ENCODE measurements at places on chromosomes 11 and 22.

DNA sequence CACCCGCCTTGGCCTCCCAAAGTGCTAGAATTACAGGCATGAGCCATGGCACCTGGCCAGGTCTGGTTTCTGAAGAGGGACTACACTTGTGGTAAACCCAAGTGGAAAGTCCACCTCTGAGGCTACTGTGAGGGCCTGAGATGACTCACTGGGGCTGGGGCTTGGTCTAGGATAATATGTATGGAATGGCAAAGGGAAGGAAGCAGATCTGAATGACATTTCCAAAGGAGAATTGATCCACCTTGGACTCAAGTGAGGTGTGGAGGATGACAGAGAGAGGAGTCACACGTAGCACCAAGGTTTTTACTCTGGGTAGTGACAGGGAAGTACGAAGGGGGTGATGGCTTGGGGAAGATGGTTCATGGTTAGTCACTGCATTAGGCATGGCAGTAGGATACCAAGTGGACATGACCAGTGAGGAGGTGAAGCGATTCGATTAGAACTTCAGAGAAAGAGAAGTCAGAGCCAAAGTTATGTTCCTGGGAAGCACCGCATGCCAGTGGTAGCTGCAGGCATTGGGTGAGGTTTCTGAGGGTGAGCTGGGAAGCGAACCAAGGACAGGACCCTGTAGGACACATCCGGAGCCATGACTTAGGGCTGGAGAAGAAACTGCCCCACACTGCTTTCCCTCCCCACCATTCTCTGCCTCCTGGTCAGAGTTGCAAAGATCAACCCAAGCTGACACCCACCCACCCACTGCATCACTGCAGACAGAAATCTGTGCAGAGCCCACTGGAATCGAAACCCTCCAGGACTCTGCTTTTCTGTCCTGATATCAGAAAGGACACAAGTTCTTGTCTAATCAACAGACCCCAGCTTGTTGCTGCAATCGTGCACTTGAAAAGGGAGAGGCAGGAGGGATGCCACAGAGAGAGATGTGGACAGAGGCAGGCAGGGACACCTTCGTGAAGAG lies 13.0 kb upstream of the BCL9L start:
- no peak for DNase-seq

DNA sequence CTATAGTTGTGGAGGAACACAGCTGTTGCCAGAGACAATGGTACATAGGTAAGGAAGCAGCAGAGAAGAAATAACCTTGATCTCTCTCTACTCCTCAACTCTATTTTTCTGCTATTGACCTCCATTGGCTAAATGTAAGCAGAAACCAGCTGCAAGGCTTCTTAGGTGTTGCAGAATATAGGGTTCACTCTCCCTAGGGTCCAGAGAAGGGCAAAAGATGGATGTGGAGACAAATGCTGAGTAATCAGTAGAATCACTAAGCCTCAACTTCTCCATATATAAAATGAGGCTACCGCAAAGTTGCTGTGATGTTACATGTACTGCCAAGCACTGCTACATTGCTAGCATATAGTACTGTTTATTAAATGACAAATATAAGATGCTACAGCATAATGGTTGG lies 120.6 kb downstream of the PDE3B start:
- DNase-seq: no peak

GRCh38 chr11:94630221-94630620 lies 63.1 kb downstream of the PIWIL4 start:
- no peak for DNase-seq

- DNase-seq: no peak
Measured at GRCh38 chr22:19402642-19403191, 28.8 kb downstream of the HIRA start.

GRCh38 chr11:123159183-123159857 lies 35.7 kb downstream of the CLMP start:
- no peak for DNase-seq

DNA sequence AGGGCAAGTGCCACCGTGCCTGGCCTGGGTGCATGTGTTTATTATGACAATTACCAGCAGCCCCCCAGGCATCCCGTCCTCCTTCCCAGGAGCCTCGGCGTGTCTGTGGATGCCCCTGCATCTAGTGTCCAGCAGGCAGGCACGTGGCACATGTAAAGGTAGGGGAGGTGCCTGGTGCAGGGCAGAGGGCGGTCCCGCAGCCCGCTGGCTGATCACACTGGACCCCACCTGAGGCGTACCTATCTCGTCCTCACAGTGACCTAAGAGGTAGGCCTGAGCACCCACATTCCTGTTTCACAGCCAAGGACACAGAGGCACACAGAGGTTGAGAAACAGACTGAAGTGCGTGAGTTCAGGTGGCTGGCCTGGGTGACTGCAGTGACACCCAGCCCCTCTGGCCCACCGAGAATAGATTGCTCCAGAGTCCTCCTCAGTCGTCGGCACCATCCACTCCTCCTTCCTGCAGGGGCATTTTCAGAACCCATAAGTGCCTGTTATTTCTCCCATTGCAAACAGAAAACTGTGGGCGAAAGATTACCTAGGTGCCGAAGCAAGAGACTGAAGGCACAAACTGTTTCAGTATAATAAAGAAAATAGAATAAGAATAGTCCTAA lies 3.0 kb upstream of the PHRF1 start:
- DNase-seq: no peak

DNA sequence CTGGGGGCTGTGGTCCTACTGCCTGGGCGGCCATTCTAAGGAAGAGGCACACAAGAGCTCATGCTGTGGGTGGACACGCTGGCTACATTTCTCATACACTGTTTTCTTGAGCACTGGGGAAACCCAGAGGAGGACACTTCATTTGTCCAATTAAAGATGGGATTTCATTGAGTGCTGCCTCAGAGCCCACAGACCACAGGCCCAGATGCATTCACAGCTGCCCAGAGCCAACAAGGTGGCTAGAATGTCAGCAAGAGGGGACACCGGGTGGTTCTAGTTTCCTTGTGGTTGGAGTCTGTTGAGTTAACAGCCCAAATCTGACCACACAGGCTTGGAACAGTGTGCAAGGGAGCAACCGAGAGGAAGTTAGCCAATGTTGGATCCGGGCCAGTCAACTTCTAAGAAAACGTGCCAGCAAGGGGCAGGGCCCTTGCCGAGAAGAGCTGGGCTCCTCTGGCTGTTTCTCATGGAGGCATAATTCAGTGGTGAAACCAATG lies 35.0 kb upstream of the SORL1 start:
- DNase-seq: peak; percentile 90

- DNase-seq: no peak
Measured at GRCh38 chr11:953512-953911, 27.8 kb downstream of the AP2A2 start.

GRCh38 chr22:36334821-36335603 lies 52.8 kb downstream of the MYH9 start:
- DNase-seq: no peak

DNA sequence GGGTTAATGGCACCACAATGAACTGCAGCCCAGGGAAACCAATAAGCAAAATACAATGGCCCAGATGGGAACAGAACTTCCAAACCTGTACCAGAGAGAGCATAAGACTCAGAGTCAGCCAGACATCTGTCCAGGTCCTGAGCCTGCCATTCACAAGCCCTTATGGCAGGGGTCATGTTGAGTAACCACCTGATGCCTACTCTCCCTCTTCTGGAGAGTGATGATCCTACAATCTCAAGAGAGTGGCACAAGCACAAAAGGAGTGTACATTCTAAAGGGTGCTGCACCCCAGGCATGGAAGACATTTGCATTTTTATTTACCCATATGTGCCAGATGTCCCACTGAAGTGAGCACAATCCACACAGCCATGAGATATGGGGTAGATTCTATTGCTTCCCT lies 10.6 kb downstream of the TENM4 start:
- no peak for DNase-seq

DNA sequence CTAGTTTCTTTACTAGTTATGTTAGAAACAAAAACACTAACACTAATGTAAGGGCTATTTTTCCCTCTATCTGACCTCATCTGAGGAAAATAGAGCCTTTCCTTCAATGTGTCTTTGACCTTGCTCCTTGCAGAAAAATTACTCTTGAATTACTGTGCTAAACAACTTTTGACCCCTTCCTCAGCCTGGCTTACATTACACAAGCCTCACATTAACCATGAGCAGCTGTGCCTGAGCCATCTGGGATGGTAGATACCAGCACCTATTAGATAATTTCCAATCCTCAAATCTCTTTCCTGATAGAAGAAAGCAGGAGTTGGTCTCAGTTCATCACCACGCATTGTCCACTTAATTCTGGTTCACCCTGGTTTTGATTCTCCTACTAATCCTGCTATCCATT lies 134.4 kb upstream of the NCAM1 start:
- no peak for DNase-seq

DNA sequence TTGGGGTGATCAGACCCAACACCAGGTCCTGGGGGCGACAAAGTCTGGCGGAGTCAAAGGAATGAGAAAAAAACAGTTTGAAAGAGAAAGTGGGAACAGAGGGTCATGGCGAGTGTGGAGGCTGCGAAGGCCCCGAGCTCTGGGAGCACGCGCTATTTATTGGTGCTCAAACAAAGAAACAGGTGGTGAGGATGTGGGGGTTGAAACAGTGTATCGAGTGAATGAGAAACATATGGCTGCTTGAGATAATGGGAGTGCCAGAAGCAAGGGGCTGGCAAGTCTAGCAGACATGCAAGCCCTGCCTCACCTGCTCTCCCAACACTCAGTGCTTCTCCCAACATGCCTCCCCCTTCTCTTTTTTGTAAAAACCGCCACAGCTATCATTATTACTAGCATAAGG lies 7.8 kb upstream of the DUSP18 start:
- no peak for DNase-seq

DNA sequence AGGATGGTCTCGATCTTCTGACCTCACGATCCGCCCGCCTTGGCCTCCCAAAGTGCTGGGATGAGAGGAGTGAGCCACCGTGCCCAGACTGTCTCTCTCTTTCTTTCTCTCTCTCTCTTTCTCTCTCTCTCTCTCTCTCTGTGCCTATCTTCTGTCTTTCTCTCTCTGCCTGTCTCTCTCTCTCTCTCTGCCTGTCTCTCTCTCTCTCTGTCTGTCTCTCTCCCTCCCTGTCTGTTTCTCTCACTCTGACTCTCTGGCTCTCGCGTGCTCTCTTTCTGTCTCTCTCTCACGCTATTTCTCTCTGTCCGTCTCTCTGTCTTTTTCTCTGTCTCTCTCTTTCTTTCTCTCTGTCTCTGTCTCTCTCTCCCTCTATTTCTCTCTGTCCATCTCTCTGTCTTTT lies 3911.2 kb upstream of the OR11H1 start:
- no peak for DNase-seq

GRCh38 chr11:79052544-79052943 lies 388.3 kb downstream of the TENM4 start:
- DNase-seq: no peak

DNA sequence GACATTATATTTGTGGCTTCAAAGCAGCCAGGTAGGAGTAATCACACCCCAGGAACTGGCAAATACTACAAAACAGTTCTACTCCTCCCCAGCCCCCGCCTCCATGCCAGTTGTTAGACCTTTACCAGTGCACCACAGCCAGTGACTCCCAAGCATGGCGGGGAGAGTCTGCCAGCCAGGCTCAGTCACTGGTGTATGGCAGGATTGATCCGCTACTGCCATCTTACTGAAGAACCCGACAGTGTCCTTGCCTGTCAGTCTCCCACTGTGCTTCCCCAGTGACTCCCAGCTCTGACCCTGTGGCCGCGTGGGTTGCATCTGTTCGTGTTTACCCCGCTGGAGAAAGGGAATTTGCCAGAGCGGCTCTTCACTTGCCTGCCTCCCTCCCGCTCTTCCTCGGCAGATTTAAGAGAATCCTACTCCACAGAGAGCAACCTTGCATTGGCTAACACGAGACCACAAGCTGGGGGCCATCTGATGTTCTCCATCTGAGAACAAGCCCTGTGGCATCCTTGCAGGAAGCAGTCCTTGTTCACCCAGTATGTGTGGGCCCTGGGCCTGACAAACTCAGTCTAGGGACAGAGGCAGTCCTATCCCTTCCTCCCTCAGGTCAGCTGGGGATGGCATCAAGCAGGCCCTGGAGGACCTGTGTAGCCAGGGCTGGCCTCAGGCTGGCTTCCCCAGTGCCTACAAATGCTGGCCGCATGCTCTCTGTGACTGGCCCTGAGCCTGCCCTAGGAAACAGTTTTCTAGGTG lies 33.1 kb downstream of the GNAZ start:
- DNase-seq: no peak

DNA sequence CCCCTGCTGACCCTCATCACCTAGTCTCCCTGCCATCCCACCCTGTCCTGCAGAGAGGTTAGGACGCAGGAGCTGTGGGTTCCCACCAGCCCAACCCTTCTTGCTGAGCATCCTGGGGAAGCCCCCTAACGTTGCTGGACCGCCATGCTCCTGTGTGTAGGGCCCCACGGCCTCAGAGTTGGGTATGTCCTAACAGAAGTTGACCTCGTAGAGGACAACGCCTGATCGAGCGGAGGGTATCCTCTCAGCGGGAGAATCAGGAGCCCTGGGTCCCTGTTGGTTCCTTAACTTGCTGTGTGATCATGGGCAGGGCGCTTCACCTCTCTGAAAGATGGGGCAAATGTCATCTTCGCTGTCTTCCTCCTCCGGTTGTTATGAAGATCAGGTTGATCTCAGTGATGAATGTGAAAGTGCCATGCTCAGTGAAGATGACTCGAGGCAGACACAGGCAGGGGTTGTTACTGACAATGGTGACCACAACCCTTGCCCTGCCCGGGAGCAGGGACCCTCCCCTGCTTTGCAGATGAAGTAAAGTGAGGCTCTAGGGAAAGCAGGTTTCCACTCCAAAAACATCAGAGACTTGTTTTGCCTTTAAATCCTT lies 19.3 kb upstream of the CD5 start:
- DNase-seq: no peak

DNA sequence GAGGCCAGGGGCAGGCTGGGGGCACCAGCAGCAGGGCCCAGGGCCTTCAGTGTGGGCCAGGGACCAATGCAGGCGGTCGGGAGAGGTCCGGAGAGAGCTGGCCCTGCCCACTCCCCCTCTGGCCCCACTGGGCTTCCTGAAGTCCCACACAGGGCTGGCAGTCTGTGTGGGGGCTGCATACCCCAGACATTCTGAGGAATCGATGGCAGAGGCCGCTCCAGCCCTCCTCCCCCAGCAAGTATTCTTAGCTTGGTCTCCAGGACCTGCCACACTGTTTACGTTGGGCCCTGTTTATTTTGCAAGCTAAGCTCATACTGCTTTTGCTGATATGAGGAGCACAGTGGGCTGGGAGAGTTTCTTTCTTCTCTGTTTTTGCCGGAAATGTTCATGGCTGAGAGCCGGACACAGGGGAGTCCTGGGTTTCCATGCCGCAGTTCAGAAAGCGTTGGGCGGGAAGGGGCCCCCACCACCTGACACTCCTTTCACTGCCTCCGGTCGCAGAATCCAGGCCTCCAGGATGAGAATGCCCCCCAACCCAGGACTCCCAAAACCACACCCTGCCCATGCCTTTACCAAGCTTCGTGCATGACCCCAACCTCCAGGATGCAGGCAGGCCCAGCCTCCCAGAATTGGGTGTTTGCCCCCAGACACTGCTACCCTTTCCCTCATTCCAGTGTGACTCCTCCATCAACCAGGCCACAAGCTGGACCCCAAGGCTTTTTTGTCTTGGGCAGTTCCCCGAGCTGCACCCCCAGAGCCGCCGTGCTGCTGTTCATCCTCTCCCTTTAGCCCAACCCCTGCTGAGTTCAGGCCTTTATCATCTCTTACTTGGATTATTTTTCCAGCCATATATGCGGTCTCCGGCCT lies 81.8 kb upstream of the KCNQ1OT1 start:
- no peak for DNase-seq
